ENCODE measurements at places on chromosomes 6 and 20. TPM values are rescaled to one million over a fixed set of nuclear protein-coding genes. Genes with fewer than 3 reads are reported as not detected.

GRCh38 chr6:136230219-136230853 lies 19.8 kb downstream of the MTFR2 start:
- no peak for DNase-seq

The TPBG gene
- 12.0 TPM for polyA plus RNA-seq

DNA sequence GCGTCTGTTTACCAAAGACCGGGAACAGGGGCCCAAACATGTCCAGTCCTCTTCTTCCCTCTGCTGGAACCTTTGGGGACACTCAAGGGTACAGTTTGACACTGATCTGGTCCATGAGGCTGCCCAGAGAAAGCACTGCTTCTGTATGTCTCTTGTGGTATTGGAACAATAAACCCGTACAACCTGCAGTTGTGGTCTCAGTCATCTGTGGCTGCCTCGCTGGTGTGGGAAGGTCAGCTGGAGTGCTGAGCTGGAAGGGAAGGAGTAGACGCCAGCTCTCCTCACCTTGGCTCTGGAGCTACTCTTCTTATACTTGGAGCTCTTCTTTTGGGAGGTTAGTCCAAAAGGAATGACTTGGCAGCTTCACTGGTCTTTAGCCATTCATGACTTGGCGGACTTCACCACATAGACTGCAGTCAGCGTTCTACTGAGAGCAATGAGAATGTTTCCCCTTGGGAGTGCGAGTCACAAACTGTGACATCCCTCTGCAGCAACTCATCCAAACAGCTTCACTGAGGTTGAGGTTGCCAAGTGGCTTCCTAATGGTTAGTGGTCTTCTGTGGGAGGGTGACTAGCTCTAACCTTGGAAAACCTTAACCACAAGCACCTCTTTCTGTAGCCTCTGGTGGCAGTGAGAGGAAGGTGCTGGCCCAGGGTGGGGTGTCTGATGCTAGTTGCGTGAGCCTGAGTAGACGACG lies 81.2 kb downstream of the ASXL1 start:
- DNase-seq, result peak; percentile 44

DNA sequence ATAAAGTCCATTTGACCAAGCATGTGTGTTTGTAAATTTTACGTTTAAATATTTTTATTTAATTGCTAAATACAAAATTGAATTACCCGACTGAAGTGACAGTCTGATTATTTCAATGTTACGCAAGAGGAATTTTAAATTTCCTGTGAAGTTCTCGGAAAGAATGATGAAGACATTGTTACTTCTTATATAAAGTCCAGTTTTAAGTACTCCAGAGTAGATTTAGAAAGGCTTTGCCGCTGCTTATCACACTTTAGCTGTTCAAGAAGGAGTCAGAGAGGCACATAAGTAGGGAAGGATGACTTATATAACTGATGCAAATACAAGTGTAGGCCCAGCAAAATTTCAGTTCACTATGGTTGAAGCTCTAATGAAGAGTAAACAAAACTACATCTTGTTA lies 265.1 kb upstream of the CITED2 start:
- peak; percentile 30 for DNase-seq

GRCh38 chr6:106608080-106608668 lies 21.1 kb downstream of the RTN4IP1 start:
- DNase-seq, result peak; percentile 64

DNA sequence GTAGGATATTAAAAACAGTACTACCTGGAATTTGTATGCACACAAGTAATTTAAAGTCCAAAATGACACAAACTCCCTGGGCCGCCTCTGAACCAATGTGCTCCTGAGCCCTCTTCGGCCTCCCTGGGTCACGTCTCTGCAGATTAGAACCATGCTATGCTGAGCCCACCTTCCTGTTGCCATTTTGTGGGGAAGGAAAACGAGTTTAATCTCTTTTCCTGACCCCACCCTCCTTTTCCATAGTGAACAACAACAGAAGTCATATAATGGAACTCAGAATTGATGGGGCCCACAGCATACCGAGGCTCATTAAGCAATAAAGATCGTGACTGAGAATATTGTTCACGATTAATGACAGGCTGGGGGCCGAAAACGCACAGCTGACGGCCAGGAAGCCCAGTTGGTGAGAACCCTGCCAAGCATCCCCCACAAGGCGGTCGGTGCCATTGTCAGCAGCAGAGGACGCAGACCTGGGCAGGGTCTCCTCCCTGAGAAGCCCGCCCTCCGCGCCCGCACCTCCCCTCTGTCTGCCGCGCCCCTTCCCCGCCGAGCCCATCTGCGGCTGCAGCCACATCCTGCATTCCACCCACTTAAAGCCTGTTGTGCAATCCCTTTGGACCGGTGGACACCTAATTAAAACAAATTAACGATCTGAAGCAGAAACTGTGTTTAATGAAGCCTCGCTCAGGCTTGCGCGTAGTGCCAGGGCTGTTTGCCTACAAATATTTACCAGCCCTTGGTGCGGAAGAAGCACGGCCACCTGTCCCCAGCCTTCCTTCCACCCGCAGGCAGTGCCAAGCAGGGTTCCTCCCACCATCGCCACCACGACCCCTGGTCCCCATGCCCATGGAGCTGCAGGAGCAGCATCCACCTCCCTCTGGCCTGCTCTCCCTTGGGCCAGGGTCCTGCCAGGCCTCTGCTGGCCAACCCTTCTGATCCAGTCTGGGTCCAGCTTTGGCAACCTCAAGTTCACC lies 68.1 kb downstream of the DLL1 start:
- no peak for DNase-seq

GRCh38 chr20:13231031-13231752 lies 10.1 kb downstream of the ISM1 start:
- no peak for DNase-seq

The CLPSL1 gene
- polyA plus RNA-seq, result not detected

The WASF1 gene
- 70.9 TPM for polyA plus RNA-seq

GRCh38 chr6:162273986-162274385 lies 453.6 kb downstream of the PRKN start:
- DNase-seq, result no peak

- no peak for DNase-seq
Observed at GRCh38 chr20:64100566-64100888, 6.8 kb downstream of the NPBWR2 start.

GRCh38 chr20:56431471-56431870 lies 19.4 kb downstream of the CASS4 start:
- no peak for DNase-seq

The OPRM1 gene
- polyA plus RNA-seq, result not detected

DNA sequence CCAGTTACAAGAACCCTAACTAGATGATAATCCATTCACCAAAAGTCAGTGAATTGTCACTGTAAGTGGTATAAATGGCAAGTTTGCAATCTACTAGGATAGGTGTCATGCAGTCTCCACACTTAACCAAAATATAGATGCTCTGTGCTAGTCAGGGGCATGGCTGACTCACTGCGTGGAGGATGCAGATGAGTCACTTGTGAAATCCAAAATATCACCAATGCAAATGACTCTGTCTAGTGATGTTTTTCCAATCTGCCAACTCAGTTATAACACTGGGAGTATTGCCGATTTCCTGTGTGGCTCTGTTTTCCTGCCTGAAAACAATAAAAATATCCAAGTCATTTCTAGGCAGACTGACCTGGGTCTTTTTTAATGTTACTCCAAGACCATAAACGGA lies 47.8 kb upstream of the NRSN1 start:
- DNase-seq, result no peak

GRCh38 chr6:164211254-164211653 lies 796.7 kb downstream of the QKI start:
- DNase-seq, result no peak

The XKR7 gene
- 0.02 TPM for polyA plus RNA-seq

GRCh38 chr6:166106076-166106686 lies 61.5 kb downstream of the TBXT start:
- DNase-seq, result peak; percentile 78

The TBXT gene
- not detected for polyA plus RNA-seq

DNA sequence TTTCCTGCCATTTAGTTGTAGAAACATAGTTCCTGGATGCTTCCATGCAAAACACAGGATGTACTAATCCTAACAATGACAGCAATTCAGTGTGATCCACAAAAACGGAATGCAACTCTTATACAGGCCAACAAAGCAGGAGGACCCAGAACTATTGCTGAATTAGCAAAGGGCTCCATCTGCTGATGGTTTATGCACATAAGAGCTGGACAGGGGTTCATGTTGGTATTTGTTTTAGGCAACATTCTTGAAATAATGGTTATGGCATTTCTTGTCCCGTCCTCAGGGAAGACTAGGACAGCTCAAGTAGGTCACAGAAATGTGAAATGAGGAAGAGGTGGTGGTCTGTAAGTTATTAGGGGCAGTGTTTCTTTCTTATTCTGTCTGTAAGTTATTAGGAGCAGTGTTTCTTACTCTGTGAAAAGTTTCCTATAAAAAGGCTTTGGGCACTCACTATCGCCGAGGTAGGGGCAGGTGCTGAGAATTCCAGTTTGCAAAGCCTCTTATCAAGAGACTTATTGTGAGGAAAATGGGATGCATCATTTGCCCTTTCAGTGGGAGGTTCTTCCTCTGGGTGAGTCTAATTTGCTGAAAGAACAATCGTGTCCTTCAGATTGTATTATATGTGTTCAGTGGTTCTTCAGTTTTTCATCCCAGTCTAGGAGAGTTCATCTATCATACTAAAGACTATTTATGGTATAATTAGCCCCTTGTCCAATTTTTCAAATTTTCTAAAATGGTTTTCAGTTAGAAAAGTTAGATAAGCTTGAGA lies 171.1 kb downstream of the MCHR2 start:
- DNase-seq, result peak; percentile 59

- no peak for DNase-seq
Observed at GRCh38 chr20:35908007-35908406, 46.3 kb downstream of the SCAND1 start.

DNA sequence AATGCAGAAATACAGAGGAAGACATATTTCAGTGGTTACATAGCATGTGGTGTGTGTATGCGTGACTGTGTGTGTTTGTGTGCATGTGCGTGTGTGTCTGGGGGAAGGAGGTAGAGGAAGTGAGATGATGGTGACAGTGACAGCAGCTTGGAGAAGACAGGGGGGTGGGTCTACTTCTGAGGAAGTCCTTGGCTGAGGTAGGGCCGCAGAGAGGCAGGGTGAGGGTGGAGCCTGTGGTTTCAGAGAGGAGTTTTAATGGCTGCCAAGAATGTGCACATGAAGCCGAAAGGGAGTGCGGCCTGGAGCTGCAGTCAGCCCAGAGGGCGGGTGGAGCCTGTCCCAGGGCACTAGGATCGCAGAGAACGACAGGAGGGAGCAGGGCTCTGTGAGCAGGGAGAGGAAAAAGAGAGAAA lies 22.7 kb upstream of the RNF24 start:
- DNase-seq, result peak; percentile 30

GRCh38 chr6:130997061-130997753 lies 65.8 kb downstream of the EPB41L2 start:
- peak; percentile 36 for DNase-seq

DNA sequence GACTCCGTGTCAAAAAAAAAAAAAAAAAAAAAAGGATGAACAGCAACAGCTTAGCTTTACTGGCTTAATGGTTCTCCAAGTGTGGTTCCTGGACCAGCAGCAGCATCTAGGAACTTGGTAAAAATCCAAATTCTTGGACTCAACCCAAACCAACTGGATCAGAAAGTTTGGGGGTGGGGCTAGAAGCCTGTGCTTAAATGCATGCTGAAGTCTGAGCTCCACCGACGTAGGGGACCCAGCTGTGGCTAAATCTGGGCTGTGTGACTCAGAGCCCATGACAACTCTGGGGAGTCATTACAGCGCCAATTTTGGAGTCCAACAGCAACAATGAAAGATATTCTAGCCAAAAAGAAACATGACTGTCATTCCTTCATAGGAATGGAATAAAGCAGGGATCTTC lies 13.6 kb upstream of the CHD6 start:
- DNase-seq, result no peak

GRCh38 chr6:162798546-162799266 lies 70.9 kb downstream of the PACRG start:
- DNase-seq, result no peak

DNA sequence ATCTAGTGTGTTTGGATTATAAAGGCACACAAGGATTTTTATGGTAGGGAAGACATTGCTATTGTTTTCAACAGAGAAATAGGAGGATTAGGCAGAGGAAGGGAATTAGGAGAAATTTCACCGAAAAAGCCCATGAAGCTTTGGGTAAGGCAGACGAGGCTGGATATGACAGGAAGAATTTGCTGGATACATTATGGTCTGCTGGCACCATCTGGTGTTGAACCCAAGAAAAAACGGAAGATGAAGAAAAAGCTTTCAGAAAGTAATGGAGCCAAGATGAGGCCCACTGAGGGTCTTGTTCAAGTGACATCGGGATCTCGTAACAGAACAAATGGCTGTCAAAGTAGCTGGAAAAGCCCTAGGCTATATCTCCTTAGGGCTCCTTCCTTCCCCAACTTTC lies 56.5 kb downstream of the OR2J2 start:
- DNase-seq, result no peak

GRCh38 chr6:39206250-39206721 lies 23.0 kb downstream of the KCNK5 start:
- no peak for DNase-seq

GRCh38 chr6:109001291-109001894 lies 93.3 kb downstream of the SESN1 start:
- DNase-seq, result no peak

GRCh38 chr6:135532559-135532958 lies 35.0 kb upstream of the AHI1 start:
- DNase-seq, result no peak

DNA sequence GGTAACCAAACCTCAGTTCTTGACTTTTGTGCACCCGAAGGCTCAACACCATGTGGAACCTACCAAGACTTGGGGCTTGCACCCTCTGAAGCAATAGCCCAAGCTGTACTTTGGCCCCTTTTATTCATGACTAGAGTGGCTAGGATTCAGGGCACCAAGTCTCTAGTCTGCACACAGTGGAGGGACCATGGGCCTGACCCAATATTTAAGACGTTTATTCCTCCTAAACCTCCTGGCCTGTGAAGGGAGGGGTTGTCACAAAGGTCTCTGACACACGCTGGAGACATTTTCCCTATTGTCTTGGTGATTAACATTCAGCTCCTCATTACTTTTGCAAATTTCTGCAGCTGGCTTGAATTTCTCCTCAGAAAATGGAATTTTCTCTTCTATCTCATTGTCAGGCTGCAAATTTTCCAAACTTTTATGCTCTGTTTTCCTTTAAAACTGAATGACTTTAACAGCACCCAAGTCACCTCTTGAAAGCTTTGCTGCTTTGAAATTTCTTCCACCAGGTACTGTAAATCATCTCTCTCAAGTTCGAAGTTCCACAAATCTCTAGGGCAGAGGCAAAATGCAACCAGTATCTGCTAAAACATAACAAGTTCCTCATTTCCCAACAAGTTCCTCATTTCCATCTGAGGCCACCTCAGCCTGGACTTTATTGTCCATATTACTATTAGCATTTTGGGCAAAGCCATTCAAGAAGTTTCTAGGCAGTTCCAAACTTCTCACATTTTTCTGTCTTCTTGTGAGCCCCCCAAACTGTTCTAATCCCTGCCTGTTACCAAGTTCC lies 481.4 kb upstream of the BTBD3 start:
- no peak for DNase-seq

All from cardiac muscle cell (in vitro differentiated cells and primary cell).